Activated CD8-positive, alpha-beta memory T cell treated with anti-CD3 and anti-CD28 coated beads for 1 hour (primary cell): ENCODE measurements at places on chromosomes 1 and 21.

GRCh38 chr1:56189946-56190805 is 389.2 kb downstream of the PLPP3 start:
- DNase-seq, result no peak

DNA sequence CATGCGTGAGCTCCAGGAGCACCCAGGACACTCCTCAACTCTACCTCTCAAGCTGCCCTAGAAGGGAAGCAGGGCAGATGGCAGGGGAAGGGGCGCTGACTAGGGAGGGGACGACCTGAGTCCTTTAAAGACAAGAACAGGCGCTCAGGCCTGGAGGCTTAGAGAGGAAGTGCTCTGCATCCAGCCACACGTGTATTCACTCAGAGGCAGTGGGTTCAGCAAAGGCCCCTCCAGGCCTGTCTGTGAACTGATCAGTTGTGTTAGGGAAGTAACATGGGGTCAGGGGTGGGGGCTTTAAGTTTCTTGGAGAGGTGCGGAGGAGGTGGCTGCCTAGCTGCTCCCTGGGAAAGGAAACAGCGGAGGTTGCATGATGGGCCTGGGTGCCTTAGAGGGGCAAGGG is 37.1 kb upstream of the ARF1 start:
- no peak for DNase-seq

- no peak for DNase-seq
These were observed 35.8 kb downstream of the ACOT11 start for GRCh38 chr1:54583871-54584270.

GRCh38 chr1:159918352-159919200 is 6.7 kb downstream of the TAGLN2 start:
- DNase-seq, result no peak

DNA sequence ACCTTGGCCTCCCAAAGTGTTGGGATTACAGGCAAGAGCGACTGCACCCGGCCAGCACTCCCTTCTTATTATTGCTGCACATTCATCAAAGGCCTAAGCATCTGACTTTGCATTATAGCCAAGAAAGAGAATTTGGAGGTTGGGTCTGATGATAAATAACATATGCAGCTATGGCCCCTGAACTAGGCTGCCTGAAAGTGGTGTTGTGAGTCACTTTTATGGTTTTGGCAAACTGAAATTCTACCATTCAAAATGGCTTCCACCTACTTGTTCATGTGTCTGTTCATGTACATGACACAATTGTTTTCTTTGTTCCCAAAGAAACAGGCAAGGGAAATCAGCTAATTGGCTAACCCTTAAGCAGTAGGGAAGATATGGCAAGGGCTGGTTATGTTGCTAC is 25.0 kb upstream of the UAP1 start:
- no peak for DNase-seq

DNA sequence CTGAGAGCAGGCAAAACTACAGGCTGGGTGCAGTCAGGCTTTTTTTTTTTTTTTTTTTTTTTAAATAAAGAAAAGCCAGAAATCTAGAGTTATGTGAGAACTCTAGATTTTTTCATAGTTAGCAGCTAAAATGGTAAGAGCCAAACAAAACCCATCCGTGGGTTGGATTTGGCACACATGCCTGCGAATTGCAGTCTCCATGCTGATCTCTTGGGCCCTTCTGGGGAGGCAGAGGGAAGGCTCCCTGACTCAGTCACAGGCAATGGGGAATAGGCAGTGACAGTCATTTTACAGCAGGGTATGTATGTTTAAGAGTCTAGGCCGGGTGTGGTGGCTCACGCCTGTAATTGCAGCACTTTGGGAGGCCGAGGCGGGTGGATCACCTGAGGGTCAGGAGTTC is 2.6 kb downstream of the TXLNA start:
- no peak for DNase-seq

- DNase-seq, result no peak
These were observed 53.0 kb upstream of the DYNLT5 start for GRCh38 chr1:66699213-66699612.

DNA sequence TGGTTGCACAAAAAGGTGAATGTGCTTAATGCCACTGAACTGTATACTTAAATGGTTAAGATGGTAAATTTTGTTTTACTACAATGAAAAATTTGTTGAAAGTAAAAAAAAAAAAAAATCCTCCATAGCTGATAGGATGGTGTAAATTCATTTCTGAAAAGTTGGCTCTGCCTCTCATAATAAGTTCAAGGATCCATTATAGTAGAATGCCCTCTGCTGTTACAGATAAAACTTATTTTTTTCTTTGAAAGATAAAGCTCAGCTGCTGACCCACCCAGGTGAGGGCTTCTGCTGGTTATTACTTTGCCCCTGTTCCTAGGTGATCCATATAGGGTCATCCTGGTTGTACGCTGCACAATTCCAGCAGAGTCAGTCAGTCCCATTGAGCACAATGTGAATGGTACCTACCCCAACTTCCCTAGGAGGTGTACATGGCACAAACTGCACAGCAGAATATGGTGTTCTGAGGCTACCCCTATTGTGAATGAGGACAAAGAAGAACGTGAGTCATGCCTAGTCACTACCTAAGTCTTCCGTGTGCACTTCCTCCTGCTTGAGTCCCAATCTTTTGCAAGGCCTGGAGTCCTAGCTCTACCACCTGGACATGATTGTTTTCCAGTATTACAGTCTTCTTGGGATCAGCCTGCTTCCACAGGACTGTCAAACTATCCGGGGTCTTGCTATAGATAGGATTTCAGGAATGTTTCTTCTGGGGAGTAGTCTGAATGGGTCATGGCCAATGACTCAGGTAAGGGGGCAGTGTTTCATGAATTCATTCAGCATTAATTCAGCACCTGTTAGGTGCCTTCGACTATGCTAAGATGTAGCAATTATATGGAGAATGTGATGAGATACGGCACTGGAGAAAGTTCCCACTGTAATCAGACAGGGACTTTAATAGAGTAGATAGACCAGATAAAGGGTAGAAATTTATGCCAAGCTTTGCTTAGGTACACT is 20.8 kb upstream of the CD5L start:
- DNase-seq, result no peak

DNA sequence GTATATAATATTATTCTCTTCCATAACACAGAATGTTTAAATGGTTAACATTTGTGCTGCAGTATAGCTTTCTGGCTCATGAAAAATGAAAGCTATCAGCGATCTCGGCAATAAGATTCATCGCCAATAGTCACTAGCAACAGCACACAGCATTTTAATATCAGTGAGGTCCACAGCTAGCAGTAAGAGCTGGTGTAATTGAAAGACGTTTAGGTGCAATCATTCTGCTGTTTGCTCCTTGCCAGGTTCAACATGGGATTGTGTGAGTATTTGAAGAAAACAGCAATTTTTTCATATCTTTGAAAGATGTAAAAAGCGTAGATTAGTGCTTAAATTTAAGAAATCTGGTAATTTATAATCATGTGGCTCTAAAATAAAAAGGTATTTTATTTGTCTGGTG is 20.1 kb downstream of the PRKACB start:
- DNase-seq, result no peak

DNA sequence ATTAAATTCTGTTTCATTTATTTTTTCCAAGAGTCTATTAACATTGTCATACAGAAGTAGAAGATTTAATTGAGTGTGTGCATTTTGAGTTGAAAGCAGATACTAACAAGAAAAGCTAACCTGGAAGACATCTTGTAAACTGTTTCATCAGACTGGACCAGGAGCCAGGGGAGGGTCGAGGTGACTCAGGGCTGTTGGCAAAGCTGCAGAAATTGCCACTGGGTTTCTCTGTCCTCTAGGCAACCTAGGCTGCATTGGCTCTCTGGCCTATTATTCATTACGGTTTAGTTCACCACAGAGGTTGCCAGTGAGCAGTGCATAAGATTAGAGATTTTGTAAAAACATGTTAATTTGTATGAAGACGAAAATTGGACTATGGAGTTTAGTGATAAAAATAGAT is 27.5 kb downstream of the ERG start:
- no peak for DNase-seq

GRCh38 chr1:91098299-91098906 is 76.6 kb upstream of the ZNF644 start:
- DNase-seq, result no peak

GRCh38 chr1:94884507-94884906 is 42.4 kb downstream of the CNN3 start:
- DNase-seq, result no peak

GRCh38 chr1:25586181-25586588 is 30.4 kb upstream of the MAN1C1 start:
- DNase-seq, result no peak

DNA sequence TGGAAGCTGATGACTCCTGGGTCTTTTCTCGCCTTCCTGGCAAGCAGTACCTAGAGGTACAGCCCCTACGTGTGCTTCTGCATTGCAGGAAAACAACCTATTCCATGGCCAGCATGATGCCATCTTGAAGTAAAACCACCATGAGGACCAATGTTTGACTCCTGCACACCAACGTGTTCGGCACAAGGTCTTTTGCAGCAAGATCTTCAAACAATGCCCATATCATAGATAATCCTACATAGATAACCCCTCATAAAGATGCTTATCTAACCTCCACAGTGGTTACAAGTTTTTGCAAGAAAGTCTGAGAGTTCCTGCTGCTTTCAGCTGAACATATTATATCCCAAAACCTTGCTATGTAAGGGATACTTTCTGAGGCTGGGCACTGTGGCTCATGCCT is 141.1 kb upstream of the MAP1LC3C start:
- DNase-seq, result no peak

DNA sequence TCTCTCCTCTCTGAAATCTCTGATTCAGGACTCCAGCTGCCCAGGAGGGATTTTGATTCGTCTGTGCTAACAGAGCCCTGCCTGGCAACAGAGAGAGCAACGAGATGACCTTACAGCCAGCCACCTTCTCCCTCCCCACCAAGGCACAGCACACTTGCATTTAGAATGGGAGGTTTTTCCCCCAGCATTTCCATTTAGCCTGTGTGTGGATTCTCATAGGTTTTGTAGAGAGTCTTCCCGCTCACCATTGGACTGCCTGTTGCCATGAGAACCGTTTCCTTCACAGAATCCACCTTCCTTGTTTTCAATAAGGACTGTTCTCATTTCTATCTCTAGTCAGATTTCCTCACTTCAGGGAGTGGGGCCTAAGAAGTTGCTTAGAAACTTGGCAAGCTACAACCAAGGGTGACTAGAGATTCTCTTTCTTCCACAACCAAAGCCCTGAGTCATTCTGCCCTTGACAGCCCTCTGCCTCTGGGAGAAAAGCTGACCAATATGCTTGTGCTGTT is 5.8 kb upstream of the IKBKE start:
- DNase-seq, result no peak
